ENCODE measurements at places on chromosomes 2 and 18.

GRCh38 chr18:50287028-50287440, 458 bp downstream of the CXXC1 start:
- DNase-seq, result no peak

DNA sequence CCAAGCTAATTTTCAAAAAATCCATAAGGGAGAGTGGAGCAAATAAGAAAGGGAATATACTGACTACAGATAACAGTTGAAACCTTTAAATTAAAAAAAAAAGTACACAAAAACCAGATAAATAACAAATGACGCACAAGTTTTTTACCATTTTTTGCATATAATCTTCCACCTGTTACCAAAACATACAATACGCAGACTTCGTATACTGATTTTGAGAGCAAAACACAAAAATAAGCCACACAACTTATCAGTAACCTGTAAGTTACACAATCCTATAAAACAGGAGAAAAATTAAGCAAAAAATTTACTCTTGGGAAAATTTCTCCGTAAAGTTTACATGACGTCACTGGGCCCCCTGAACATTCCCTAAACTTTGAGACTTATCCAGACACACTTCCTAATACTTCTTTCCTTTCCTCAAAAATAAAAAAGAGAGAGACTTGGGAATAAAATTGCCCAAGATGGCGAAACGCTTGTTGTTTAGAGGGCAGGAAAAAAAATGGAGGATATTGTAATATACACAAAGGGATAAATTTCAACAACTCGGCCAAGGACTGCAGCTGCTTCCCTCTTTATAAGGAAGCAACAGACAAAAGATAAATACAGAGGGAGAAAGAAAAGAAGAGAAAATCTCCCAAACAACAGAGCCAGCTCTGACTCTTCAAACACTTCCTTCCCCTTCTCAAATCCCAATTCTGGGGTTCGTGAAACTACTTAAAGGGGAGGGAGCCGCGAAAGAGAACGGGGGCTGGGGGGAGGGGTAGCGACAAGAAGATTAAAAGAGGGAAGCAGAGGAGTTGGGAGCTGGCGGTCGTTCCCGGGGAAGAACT, 1.6 kb downstream of the BAZ2B start:
- no peak for DNase-seq

- DNase-seq, result no peak
Observed at GRCh38 chr2:32904074-32904473, 42.7 kb upstream of the LTBP1 start.

DNA sequence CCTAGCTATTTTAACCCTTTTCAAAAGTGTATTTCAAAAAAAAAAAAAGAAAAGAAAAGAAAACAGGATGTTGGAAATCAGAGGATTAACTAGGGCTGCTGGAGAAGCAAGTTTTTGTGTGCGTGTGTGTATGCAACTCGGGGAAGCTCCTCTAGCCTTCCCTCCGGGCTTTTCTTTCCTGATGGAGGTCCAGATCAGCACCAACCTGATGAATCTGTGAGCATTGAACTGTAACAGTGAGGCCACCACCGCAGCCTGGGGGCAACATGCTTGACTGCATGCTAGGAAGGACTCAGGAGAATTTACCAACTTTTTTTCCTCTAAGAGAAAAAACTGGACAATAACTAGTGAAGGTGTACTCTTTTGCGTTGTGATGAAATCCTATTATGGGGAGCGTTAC, 2.3 kb downstream of the OBSL1 start:
- no peak for DNase-seq

DNA sequence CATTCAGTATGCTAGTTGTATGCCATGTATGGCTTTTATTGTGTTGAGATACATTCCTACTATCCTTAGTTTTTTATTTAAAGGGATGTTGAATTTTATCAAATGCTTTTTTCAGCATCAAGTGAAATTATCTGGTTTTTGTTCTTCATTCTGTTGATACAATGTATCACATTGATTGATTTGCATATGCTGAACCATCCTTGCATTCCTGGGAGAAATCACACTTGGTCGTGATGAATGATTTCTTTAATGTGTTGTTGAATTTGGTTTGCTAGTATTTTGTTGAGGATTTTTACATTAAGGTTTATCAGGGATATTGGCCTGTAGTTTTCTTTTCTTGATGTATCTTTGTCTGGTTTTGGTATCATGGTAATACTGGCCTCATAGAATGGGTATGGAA, 49.7 kb downstream of the CD28 start:
- DNase-seq, result no peak

DNA sequence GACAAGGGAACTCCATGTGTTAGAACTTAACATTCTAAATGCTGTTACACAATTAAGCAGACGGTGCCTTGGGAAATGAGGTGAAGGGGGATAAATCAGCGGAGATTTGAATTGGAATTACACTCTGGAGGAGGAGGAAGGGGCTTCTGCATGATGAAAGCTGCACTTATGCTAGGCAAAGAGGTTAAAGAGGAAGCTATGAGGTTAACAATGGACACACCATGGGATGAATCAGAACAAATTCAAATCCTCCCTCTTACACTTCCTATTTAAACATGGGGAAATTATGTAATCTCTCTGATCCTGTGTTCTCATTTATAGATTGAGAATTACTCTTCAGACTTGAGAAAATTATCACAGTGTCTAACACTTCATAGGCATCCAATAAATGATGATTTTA, 121.5 kb upstream of the SIX2 start:
- DNase-seq, result no peak

GRCh38 chr2:128311216-128311754, 7.4 kb downstream of the HS6ST1 start:
- DNase-seq, result no peak

DNA sequence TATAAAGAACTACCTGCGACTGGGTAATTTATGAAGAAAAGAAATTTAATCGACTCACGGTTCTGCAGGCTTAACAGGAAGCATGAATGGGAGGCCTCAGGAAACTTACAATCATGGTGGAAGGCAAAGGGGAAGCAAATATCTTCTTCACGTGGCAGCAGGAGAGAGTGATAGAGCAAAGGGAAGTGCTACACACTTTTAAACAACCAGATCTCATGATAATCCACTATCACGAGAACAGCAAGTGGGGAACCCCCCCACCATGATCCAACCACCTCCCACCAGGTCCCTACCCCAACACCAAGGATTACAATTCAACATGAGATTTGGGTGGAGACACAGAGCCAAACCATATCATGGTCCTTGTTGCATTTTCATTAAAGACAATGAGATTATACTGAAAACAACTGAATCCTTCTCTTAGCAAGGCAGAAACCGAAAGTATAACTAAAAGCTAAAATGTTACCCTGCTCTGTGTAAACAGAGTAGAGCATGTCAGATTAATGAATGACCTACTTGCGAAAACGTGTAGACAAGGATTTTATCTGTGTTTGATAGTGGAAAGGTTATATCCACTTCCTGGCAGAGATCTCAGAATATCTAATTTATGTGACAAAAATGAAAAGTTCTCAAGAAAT, 60.1 kb upstream of the RBBP8 start:
- DNase-seq, result no peak

DNA sequence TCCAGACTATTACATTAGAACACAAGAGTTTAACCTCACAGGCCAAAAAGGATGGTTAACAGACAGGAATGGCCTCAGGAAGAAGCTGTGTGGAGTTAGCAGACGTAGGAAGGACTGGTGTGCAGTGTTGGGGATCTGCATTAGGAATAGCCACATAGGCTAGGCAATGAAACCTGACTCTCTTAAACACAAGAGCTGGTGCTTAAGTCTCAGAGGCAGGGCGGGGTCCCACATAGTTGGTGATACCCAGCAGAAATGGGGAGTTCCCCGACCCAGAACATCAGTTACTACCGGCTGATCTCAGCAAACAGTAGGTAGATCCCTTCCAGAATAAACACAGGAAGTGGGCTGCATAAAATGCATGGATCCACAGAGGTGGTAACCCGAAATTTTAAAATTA, 64.1 kb downstream of the CCDC93 start:
- no peak for DNase-seq

DNA sequence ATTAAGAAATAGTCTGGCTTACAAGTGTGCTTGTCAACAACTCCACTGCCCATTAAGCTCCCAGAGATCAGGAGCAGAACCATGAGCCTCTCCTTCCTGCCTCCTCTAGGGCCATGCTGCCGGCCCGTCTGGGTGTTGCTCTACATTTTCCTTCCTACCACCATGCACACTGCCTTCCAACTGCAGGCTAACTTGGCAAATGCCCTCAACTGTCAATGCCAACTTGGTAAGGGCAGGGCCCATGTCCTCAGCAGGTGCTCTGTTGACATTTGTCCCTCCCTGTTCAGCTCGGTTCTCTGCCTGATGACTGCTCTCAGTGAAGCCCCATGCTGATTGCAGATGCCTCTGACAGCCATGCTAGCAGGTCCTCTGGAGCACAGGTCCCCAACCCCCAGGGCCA, 345.2 kb downstream of the ALK start:
- no peak for DNase-seq

Measured in gastrocnemius medialis (tissue), 4 donors.